ENCODE measurements at places on chromosomes 4 and X.

GRCh38 chrX:141609111-141609510 is 19.6 kb downstream of the SPANXA2 start:
- no peak for DNase-seq

DNA sequence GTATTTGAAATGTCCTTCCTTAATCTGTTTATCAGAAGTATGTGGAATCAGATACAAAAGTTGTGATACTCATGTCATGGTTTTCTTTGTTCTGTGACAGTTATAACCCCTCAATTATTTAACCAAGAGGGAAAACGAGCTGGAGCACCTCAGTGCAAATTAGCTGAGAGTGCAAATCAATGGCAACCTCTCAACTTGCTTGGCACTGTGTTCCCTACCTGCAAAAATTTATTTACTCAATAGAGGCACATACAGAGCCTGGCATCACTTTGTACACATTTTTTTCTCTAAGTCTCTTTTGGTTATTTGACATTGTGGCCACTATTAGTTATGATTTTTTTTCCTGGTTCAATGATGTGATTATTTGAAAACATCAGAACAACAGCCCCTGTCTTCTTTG is 186.2 kb downstream of the STIM2 start:
- no peak for DNase-seq

GRCh38 chrX:123504047-123504446 is 228.8 kb downstream of the THOC2 start:
- DNase-seq: no peak

DNA sequence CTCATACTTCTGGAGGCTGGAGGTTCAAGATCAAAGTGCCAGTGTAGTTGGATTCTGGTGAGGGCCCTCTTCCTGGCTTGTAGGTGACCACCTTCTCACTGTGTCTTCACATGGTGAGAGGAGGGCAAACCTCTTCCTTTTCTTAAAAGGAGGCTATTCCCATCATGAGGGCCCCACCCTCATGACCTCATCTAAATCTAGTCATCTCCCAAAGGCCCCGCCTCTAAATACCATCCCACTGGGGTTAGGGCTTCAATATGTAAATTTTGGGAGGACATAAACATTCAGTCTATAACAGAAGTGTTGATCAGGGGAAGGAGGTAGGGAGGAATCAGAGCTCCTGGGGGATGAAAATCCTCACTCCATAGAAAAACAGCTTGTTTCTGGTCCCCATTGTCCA is 60.8 kb upstream of the DIPK2B start:
- no peak for DNase-seq

- DNase-seq: no peak
These were observed 363.1 kb upstream of the ZFP42 start for GRCh38 chr4:187632260-187632995.

GRCh38 chr4:110629780-110630687 is 7.2 kb upstream of the PITX2 start:
- DNase-seq: no peak

All from occipital lobe (tissue), 3 donors.